LoVo (cell line): ENCODE measurements at places on chromosomes 4 and X.

DNA sequence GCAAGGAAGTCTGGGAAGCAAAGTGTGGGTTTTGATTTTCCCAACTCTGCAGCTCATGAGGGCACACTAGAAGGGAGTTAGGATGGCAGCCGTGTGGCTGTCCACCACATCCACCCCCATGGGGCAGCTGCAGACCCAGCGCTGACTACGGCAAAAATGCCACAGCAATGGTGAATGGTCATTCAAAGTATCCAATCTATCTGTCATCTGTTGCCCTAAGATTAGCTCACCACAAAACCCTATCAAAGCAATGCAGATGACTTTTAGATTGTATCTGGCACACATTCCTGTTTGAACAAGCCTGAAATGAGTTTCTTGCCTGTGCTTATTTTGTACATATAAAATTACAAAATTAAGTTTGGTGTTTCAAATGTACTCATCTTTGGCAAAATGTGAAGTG is 29.7 kb upstream of the HPSE start:
- DNase-seq = no peak

DNA sequence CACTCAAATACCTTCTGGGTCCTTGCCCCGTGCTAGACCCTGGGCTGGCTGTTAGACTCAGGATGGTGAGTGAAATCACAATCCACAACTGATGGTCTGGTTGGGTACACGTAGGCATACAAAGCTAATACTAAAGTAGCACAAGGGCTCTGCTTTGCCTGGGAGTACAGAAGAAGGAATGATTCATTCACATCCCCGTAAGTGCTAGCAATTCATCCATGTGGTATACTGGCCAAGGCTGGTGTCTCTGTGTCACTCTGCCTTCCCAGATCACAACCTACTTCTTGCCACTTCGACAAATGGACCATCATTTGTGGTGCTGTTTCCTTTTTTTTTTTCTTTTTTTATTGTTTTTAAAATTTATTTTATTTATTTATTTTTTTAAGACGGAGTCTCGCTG is 19.7 kb upstream of the RBM47 start:
- DNase-seq = no peak

- DNase-seq = no peak
Measured at GRCh38 chrX:38583181-38583580, 21.8 kb downstream of the TSPAN7 start.

GRCh38 chr4:52234561-52235440 is 183.7 kb downstream of the SPATA18 start:
- peak; percentile 50 for DNase-seq

DNA sequence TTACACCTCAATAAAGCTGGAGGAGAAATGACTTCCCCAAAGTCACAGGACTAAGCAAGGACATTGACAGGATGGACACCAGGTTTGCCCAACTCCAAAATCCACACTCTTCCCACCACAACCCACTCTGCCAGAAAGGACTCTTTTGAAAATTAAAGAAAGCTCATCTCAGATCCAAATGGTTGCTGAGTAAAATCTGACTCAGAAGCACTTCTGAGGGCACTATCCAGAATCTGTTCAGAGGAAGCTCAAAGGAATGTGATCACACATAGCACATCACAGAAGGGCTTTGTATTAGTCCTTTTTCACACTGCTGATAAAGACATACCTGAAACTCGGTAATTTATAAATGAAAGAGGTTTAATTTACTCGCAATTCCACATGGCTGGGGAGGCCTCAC is 155.5 kb downstream of the RAB28 start:
- DNase-seq = no peak

GRCh38 chr4:164485136-164485535 is 268.8 kb upstream of the SMIM31 start:
- DNase-seq = no peak

DNA sequence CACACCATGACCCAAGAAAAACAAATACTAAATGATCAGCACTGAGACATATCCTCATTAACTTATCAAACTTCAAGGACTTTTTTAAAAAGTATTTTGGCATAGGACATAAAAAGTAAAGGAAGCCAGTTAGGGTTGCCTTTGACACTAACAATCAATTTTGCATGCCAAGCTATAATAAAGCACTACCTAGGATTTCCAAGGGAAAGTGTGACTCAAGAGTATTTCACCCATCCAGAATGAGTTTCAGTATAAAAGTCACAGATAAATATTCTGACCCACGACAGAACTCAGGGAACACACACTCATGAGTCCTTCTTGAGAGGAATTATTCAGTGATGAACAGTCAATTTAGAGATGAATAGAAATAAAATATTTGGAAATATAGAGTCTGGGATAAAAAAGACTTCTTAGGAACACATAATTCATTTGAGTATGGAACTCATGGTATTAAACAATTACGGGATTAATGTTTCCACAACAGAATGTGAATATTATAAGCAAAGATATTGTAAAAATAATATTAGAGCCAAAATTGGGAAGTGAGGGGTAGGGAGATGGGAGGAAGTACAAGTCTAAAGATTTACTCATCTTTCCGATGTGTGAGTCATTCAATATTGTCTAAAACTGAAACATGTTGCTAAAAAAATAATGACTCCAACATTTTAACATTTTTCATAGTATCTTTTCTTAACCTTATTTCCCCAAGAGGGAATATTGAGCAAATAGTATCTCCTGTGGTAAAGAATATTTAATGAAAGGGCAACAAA is 143.5 kb upstream of the LNX1 start:
- DNase-seq = no peak

DNA sequence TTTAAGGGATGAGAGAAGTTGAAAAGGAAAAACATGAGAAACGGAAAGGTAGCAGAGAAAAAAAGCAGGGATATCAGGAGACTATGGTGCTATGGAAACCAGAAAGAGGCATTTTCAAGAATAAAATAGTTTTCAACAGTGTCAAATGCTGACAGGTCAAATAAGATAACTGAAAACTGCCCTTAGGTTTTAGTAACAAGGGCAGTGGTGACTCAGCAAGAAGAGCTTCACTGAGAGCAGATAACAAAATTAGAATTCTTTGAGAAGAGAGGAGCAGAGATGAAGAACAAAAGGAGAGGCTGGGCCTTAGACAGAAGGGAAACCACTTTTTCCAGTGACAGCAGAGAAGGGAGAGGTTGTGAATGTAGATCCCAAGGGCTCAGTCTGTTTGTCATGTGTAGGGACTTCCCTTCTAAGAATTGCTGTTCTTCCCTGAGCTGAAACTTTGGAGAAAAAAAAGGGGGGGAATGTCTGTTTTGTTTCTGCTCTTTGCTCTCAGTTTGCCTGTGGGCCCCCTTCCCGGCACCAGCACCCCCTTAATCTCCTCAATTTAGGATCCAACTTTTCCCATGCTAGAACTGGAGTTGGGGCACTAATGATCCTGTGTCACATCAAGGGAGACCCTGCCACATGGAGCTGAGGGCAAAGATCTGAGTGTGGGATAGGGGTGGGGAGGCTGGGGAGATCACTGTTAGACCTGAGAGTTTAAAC is 26.8 kb upstream of the MAGEA10 start:
- no peak for DNase-seq

GRCh38 chr4:104905546-104905945 is 241.1 kb upstream of the TET2 start:
- no peak for DNase-seq

DNA sequence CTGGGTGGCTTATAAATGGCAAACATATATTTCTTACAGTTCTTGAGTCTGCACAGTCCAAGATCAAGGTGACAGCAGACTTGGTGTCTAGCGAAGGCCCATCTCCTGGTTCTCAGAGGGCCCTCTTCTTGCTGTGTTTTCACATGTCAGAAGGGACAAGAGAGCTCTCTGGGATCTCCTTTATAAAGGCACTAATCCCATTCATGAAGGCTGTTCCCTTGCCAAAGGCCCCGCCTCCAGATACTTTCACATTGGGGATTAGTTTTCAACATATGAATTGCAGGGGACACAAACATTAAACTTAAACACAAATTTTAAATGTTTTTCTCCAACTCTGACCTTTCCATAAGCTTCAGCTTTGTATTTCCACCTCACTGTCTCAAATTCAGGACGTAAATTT is 1135.0 kb upstream of the TENM3 start:
- no peak for DNase-seq

GRCh38 chrX:133792198-133792953 is 193.0 kb downstream of the GPC3 start:
- peak; percentile 62 for DNase-seq

DNA sequence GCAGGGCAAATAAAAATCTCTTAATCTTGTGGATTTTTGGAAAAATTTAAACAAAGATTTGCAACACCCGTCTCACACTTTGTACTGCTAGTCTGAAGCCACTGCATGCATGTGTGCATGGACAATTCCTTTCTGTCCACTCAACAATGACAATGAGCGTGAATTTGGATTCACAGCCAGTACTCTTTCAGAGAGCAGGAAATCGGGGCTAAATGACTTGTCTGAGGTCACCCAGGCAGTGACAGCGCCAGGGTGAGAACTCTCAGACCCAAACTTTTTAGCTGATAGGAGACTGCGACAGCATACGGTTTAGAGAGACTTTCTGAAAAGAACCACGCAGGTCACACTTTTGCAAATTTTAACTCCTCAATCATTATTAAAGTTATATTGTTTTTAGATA is 90.9 kb downstream of the ZNF827 start:
- no peak for DNase-seq

DNA sequence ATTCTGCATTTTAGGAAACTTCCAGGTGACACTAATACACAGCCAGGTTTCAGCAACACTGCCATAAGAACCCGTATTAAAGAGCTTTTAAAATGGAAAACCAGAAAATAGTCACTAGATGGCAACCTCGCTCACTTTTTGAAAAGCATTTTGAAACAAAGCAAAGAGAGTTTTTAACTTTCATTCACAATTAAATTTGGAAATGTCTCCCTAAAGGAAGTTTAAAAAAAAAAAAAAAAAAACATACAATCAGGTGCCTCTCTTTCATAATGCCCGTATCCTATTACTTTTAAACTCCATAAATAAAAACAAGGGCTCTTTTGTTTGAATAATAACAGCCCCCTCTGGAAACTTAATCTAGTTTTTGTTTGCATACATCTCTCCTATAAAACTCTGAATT is 20.3 kb downstream of the MEPE start:
- DNase-seq = peak; percentile 63

- no peak for DNase-seq
Measured at GRCh38 chr4:25993395-25994185, 79.6 kb downstream of the SMIM20 start.

GRCh38 chr4:99863804-99864203 is 30.4 kb downstream of the LAMTOR3 start:
- DNase-seq = no peak

GRCh38 chrX:96682516-96682915 is 2.1 kb upstream of the DIAPH2 start:
- DNase-seq = no peak

- DNase-seq = no peak
Measured at GRCh38 chrX:39819921-39820849, 277.6 kb downstream of the BCOR start.

DNA sequence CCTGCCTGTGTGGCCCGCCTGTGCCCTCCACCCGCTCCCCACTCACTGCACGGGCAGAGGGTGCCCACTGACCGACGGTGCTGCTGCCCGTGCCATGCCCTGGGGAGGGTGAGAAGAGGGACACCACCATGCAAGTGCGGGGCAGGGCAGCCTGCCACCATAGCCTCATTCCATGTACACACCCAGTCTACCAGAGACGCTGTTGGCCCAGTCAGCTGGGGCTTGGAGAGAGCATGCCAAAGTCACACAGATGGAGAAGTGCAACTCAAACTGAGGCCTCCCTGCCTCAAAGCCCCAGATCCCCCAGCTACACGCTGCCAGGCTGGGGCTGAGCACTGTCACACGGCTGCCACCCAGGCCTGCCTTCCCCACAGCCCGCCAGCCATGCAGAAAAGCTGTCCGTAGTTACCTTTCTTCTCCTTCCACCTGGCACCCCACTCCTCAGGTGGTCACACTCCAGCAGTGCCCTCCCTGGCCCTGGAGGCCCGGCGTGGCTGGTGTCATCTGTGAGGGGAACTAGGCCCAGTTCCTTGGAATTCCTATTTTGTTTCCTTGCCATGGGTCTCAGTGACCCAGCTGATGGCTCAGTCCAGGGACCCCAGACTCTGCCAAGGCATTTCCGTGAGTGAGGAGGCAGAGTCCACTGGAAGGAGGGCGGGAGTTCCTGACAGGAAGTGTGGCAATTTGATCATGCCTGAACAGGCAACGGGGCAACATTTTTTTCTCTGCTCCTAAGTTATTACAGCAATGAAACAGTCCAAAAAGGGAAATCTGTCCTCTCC is at the start of gene SLC2A9:
Gene SLC2A9, minus strand, starts transcription at position 627 of the 782 bp plus-strand sequence. Its CDS starts 68 bp downstream, at position 559.
- no peak for DNase-seq

DNA sequence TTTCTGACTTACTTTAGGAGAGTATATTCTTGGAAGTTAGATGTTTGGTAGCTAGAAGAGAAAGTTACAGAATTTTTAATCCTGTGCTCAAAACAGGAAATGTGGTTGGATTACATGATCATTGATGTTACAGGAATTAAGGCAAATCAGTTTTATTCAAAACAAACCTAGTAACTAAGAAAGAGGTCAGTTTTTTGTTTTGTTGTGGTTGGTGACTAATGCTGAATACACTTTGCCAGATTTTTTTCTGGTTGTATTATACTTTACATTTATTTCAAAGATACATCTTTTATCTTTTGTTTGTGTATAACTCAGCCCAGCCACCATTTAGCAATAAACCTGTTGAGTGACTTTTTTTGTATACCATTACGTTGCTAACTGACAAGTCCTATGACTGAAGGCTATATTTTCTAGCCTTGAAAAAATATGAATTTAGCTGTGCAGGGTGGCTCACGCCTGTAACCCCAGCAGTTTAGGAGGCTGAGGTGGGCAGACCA is 116.7 kb downstream of the KLHL8 start:
- DNase-seq = peak; percentile 75

DNA sequence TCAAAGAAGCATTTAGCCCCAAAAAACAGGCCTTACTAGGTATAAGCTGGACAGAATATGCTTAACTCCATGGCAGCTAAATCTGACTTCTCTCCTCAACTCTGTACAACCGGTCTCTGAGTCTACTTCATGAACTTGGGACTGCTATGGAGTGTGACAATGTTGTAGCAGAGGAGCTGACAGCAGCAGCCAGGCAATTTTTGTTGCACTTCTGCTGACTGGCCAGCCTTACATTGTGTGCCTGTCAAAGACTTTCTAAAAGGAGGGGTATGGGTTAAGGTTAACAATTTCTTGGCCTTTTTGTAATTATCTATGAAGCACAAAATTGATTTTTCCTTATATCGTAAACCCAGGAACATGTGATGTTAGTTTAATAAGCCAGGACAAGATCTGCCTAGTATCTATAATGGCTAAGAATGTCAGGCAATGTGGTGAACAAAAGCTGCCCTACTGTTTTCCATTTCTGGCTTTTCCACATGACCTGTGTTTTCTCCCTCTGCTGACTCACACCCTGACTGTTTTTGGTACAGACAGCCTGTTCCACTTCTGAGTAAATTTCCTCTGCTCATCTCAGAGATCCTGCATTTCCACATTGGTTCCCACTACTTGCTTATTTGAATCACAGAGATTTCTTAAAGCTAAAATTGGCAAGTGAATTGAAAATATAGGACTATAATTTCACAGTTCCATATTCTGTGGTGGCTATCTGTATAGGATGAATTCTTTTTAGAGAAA is 9.3 kb downstream of the NOX1 start:
- no peak for DNase-seq

DNA sequence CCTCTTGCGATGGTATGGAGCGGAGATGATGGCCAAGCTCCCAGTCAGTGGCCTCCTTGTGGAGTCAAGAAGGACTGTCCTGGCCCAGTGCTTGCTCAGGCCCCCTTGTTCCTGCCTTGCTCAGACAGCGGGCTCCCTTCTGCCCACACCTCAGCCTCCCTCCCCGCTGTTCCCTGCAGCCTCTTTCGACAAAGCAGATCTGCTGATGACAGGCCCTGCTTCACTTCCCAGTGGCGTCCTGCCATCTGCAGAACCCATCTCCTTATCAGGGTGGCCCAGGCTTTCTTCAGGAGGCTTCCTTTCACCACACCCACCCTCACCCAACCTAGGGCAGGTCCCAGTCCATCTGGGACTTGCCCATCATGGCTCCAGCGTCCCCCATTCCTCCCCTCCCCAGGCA is 80.0 kb downstream of the CLDN34 start:
- no peak for DNase-seq
